ENCODE measurements at places on chromosomes 5 and 9.

DNA sequence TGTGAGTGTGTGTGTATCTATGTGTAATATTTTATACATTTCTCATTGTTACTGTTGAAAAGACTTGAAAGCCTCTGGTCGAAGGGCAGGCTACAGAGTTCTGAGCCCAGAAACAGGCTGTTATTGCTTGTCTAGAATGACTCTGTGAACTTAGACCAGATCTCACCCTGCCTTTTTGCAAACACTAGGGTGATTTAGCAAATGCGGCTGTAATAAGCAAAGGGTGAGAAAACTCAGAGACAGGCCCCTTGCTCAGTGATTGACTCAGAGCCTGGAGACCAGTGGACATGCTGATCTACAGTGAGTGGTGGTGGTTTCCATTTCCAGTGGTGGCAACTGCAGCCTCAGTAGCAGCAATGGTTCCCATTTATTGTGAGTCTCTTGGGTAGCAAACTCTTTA, 183.7 kb downstream of the ATP10B start:
- H3K4me3 ChIP-seq = no peak overlapping the region
- no peaks in the 10 kb centered on the region for H3K36me3 ChIP-seq
- H3K27me3 ChIP-seq = no peaks in the 10 kb centered on the region
- peaks cover 2% of the 10 kb centered on the region for H3K4me1 ChIP-seq
- peak overlapping the region; percentile 3 for H3K27ac ChIP-seq
- DNase-seq = no peak

DNA sequence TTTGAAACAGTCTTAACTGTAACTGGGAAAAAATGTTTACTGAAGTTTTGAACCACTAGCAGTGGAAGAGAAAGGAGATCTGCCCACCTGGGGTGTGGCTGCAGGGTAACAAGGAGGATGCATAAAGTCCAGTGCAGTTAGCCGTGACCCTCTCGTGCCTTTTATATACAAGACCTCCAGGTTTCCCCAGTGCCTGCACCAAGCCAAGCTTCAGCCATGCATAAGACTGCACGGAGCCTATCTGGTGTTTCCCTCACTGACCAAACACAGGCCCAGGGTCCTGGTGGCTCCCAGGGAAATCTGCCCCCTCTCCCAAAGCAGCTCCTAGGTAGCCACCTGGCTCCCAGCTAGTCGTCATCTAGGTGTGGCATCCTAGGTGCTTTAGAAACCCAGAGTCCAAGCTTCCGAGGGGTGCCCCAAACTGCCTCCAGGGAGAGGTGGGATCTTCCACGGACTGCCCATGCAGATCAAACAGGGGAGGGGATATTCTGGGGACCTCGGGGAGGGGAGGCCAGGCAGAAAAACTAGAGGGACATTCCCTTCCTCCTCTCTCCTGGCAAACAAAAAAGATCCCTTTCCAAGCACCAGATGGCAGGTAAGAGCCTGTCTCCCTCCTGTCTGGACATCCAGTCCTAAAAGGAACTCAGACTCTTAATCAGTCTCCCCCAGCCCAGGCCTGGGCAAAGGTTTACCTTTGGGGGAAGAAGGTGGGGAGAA, 2.7 kb downstream of the SHB start:
- H3K27ac ChIP-seq = peak overlapping the region; percentile 99
- H3K36me3 ChIP-seq = no peaks in the 10 kb centered on the region
- H3K4me1 ChIP-seq = peaks cover 45% of the 10 kb centered on the region
- DNase-seq = peak; percentile 53

DNA sequence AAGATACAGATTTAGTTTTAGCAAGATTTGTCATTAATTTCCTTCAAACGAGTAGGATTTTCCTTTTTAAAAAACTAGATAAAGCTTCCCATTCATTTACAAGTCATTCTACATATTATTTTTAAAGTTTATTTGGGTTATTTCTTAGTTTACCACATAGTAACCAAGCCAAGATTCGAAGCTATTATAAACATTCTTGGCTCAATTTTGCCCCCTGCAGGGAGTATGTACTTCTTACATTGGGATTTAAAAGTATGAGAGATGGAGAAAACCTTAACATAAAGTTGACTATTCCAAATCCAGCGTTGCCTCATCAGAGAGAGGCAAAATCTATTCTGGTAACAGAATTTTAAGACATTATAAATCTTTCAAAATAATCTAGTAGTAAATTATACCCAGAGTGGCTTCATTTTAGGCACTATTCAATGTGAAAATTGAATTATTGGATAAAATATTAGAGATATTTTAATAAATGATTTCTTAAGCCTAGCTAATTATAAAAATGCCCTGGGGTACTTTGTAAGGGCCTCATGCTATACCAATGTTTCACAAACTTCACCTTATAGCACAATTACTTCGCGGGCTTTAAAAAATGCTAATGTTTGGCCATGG, 39.1 kb downstream of the FBN2 start:
- no peak overlapping the region for H3K4me3 ChIP-seq
- no peaks in the 10 kb centered on the region for H3K36me3 ChIP-seq
- H3K4me1 ChIP-seq = no peaks in the 10 kb centered on the region
- no peak overlapping the region for H3K27ac ChIP-seq
- no peaks in the 10 kb centered on the region for H3K27me3 ChIP-seq

- H3K4me3 ChIP-seq = peak overlapping the region; percentile 19
- peaks cover 51% of the 10 kb centered on the region for H3K27me3 ChIP-seq
- no peak overlapping the region for H3K27ac ChIP-seq
- no peaks in the 10 kb centered on the region for H3K36me3 ChIP-seq
- H3K4me1 ChIP-seq = peaks cover 10% of the 10 kb centered on the region
These were observed 750 bp downstream of the TRIM36 start for GRCh38 chr5:115168829-115169486.

GRCh38 chr9:91214086-91214485, 147.6 kb downstream of the AUH start:
- no peaks in the 10 kb centered on the region for H3K36me3 ChIP-seq
- peaks cover 12% of the 10 kb centered on the region for H3K4me1 ChIP-seq
- DNase-seq = no peak
- no peaks in the 10 kb centered on the region for H3K27me3 ChIP-seq

DNA sequence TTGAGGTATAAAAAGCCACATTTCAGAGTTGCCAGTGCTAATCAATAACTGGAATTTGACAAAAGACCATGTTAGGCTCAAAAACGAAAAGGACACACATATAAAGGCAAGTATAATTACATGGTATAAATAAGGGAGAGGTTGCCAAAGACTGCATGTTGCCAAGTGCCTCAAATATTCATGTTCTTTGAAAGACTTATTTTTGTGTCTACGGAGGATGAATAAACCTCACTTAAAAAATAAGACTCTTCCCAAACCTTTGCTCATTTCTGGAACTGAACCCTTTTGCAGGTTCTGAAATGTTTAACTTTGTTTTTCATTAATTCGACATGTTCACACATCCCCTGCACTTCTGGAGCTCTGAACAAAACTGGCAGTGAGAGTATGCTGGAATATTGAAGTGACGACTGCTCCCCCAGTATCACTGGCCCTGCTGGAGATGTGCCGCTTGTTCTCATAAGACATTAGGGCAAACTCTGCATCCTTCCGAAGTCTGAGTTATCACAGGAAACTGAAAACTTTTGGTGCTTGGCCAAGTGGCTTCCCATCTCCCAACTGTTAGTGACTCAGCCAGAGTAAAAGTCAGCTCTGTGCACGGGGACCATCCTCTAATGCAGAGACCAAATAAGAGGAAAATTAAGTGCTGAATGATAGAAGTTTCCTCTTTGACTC, 336.8 kb downstream of the GLIS3 start:
- peak; percentile 27 for DNase-seq
- H3K4me3 ChIP-seq = no peak overlapping the region
- H3K36me3 ChIP-seq = no peaks in the 10 kb centered on the region
- H3K27me3 ChIP-seq = no peaks in the 10 kb centered on the region

DNA sequence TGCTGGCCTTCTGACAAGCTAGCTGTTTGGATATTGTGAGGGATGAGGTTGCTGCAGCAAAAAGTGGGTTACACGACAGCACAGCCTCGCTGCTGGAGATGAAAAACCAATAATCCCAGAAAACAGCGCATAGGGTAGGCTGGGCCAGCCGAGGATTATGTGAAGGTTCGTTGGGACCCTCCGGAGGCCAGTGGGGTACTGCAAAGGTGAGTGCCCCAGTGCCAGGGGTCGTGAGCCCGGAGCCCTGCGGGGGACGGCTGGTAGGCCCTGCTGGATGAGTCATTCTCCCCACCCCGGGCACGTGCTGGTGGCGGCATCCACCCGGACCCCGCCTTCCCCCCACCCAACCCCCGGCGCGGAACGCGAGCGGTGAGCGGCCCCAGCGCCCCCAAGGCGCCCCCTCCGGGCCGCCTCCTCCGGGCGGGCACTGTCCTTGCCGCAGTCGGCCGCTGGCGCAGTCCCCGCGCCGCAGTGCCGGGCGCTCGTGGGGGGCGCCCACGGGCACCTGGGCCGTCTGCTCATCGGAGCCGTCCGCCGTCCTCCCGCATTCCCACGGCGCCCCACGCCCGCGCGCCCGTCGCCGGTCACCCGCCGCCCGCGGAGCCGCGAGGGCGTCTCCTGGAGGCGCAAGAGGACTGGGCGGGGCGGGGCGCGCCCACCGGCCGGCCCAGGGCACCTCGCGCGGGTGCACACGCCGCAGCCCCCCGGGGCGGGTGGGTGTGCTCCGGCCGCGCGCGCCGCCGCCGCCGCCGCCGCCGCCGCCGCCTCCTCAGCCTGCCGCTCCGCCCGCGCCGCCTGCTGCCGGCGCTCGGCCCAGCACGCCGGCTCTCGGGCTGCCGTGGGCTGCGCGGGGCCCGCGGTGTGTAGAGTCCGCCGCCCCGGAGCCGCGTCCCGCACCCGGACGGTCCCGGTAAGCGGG, at the start of gene PHF24:
TSS of gene PHF24 (plus strand) at position 794 of the 919 bp plus-strand sequence. CDS start 13,014 bp downstream, outside the sequence.
- DNase-seq = peak; percentile 70
- no peaks in the 10 kb centered on the region for H3K36me3 ChIP-seq
- H3K27me3 ChIP-seq = peaks cover 54% of the 10 kb centered on the region
- no peak within 1 kb of the TSS for H3K27ac ChIP-seq
- H3K4me3 ChIP-seq = peak within 1 kb of the TSS; percentile 23

GRCh38 chr5:1974501-1975405, 92.0 kb upstream of the IRX4 start:
- H3K36me3 ChIP-seq = no peaks in the 10 kb centered on the region
- no peak for DNase-seq
- no peak overlapping the region for H3K27ac ChIP-seq
- H3K4me1 ChIP-seq = no peaks in the 10 kb centered on the region
- peaks cover 5% of the 10 kb centered on the region for H3K27me3 ChIP-seq
- no peak overlapping the region for H3K4me3 ChIP-seq

DNA sequence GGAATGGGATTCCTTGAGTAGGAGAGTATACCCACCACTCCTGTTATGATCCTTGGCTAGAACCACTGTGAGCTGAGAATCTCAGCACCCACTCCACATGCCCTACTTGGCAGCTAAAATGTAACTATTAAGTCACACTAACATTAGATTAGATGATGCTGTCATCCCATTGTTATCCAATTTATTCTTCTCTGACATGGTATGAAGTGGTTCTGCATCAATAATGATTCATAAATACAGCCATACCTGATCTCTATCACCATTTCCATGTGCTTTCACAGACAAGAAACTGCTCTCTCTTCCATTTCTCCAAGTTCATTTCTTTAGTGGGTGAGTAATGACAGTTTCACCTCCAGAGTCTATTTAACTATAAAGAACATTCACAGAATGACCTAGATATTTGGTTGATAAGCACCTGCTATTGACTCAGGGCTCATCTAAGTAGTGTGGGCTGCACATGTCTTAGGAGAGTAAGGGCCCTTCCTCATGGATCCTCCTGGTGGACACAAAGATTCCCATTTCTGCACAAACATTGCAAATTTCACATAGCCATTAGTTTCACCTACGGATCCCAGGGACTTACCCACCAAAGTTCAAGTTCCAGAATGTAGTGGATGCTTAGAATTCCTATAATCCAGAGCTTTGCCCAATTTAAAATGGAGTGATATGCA, 187.9 kb downstream of the EBF1 start:
- H3K36me3 ChIP-seq = no peaks in the 10 kb centered on the region
- no peaks in the 10 kb centered on the region for H3K27me3 ChIP-seq
- no peak overlapping the region for H3K4me3 ChIP-seq

- H3K27me3 ChIP-seq = no peaks in the 10 kb centered on the region
- H3K4me1 ChIP-seq = no peaks in the 10 kb centered on the region
- H3K36me3 ChIP-seq = no peaks in the 10 kb centered on the region
- peak; percentile 93 for DNase-seq
- peak within 1 kb of the TSS; percentile 85 for H3K27ac ChIP-seq
These were observed at the start of gene CHSY3 for GRCh38 chr5:129904102-129904666. CHSY3 (plus strand) TSS chr5:129904465.

DNA sequence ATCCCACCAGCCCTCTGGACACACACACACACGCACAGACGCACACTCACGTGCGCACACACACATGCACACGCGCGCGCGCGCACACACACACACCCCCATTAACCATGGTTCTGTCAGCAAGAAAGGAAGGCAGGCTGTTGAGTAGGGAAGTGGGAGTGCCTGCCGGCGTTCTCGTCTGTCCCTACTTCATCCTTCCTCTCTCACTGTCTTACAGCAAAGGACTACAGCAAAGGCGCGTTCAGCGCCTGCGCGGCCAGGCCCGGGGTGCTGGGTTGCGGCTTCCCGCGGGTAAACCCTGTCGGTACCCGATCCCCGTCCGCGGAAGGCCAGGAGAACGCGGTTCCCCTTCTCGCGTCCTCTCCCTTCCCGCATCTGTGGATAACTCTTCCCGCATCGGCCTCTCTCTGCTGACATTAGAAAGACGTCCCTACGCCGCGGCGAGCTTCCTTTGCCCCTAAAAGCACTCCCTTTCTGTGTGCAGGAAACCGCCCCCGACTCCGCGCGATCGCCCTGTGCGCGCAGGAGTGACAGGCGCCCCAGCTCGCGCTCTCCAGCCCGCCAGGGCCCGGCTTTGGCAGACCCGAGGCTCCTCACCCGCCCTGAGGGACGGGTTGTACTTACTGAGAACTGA, 219.2 kb downstream of the AGTPBP1 start:
- no peaks in the 10 kb centered on the region for H3K36me3 ChIP-seq
- peak overlapping the region; percentile 57 for H3K4me3 ChIP-seq
- H3K4me1 ChIP-seq = no peaks in the 10 kb centered on the region
- peaks cover 26% of the 10 kb centered on the region for H3K27me3 ChIP-seq

DNA sequence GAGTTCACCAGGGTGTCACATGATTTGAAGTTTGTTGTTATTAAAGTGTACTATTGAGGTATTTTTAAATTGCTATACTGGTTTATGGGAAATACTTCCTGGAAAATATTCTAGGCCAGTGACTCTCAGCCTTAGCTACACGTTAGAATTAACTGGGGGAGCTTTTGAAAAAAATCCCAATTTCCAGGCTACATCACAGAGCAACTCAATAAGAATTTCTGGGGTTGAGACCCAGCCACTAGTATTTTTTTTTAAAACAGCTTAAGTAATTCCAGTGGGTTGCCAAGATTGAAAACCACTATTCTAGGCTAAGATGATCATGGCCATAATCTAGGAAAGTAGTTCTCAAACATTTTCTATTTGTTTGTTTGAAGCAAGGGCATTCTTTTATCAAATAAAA, 142.9 kb upstream of the GRIA1 start:
- no peak for DNase-seq
- H3K27ac ChIP-seq = no peak overlapping the region
- no peaks in the 10 kb centered on the region for H3K4me1 ChIP-seq
- H3K27me3 ChIP-seq = peaks cover 16% of the 10 kb centered on the region

Data from hepatocyte (in vitro differentiated cells).